ENCODE measurements at places on chromosomes 12 and 14. TPM values are rescaled to one million over a fixed set of nuclear protein-coding genes. Genes with fewer than 3 reads are reported as not detected.

GRCh38 chr12:28604240-28604639 is 414.0 kb downstream of the CCDC91 start:
- DNase-seq: no peak

GRCh38 chr14:76289276-76289675 is 86.7 kb upstream of the ESRRB start:
- DNase-seq: no peak

- DNase-seq: no peak
Measured at GRCh38 chr12:113548467-113548866, 76.8 kb upstream of the LHX5 start.

DNA sequence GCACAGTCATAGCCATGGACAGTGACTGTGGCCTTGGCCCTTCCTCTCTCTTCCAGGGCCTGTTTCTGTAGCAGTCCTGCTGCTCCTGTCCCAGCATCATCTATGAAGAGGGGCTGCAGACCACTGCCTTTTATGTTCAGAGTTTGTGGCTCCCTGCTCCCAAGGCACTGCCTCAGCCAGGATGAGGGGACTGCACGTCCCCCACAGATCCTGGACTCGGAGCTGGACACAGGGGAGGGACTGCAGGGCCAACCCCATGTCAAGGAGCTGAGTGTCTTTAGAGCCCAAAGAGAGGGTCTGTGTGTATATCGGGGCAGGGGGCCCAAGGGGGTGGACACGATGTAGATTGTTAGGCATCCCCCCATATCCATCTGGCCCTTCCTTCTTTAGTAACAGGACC is 60.6 kb upstream of the DIO3 start:
- peak; percentile 30 for DNase-seq

- DNase-seq: no peak
Measured at GRCh38 chr12:95088379-95088778, 15.0 kb upstream of the NR2C1 start.

GRCh38 chr14:56759633-56760032 is 50.6 kb downstream of the OTX2 start:
- no peak for DNase-seq

DNA sequence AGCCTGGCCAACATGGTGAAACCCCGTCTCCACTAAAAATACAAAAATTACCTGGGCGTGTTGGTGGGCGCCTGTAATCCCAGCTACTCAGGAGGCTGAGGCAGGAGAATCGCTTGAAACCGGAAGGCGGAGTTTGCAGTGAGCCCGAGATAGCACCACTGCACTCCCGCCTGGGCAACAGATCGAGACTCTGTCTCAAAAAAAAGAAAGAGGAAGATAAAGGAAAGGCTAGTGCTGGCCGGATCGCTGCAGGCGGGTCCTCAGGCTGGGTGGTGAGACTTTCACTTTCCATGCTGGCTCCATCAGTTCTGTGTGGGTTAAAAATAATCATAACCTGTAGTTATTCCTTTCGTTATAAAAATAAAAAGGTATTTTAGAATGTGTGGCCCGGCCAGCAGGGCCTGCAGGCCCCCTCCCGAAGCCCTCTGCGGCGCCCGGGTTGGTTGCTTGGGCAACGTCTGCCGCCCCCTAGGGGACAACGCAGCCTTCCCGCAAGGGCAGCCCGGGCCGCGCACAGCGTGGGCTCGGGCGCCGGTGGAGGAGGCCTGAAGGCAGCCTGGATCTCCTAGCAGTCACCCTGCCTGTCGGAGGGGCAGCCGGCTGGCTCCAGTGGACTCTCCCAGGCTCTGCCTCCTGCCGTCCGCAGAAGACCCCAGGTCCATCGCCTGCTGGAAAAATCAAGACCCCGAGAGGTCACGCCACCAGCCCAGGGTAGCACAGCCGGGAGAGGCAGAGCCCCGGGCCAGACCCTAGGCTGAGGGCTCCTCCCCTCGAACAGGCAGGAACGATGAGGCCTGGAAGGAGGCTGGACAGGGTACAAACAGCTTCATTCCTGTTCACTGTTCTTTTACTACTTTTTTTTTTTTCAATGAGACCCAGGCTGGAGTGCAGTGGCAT is 5.0 kb upstream of the SLC25A47 start:
- peak; percentile 90 for DNase-seq

DNA sequence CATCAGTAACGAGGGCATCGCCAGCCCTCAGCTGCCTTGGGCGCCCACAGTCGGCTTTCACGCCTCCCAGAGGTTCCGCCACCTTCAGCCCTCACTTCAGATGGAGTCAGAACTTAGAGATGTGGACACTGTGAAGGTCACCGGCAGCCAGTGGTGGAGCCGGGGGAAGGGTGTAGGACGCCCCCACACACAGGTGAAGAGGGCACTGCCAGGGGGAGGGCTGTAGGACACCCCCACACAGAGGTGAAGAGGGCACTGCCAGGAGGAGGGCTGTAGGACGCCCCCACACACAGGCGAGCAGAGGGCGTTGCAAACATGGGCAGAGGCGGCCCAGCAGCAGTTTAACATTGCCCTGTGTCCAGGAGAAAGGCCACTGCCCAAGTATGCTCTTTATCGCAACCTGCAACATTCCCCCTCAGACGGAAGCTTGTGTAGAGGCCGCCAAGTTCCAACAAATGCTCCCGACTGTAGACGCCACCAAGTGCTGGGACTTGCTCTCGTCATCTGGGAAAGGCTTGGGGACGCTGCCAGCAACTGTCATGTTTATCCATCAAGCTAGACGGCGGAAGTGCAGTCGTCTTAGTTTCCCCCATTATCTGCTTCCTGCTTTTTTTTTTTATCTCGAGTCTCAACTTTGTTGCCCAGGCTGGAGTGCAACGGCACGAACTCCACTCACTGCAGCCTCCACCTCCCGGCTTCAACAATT is 4.9 kb upstream of the ANKLE2 start:
- no peak for DNase-seq

GRCh38 chr14:89237921-89238529 is 179.0 kb downstream of the FOXN3 start:
- DNase-seq: no peak

DNA sequence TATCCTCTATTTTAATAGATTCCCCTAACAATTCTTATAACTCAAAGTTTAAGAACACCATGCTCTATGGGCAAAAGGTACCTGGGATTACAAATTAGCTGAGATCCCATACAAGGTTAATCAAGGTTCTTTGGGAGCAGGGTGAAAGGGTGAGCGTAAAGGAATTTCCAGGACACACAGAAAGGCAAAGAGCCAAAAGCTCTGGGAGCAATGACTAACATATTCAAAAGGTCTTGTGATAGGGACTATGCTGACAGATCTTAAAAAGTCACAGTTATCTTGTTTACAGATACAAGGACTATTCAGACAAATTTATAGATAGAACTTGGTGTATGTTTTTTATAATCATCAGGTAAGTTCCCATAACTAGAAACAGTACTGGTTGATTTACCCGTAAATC is 19.5 kb upstream of the PPFIBP1 start:
- DNase-seq: no peak

Gene NDUFB1
- 95.4 TPM for total RNA-seq

Gene ANKRD33
- total RNA-seq: not detected

Gene CLEC4C
- not detected for total RNA-seq

Gene HOXC4
- total RNA-seq: 0.61 TPM

Gene SPX
- total RNA-seq: 1.7 TPM

Gene PLEKHD1
- 0.41 TPM for total RNA-seq

Gene GPR137C
- total RNA-seq: 1.5 TPM

Gene TMEM30B
- total RNA-seq: 22.5 TPM

Gene SLC5A8
- total RNA-seq: 2.8 TPM

All from upper lobe of right lung (tissue), 1 donor.